ENCODE measurements at places on chromosomes 3 and 15. TPM values are rescaled to one million over a fixed set of nuclear protein-coding genes. Genes with fewer than 3 reads are reported as not detected.

GRCh38 chr3:188287339-188287738 is 133.4 kb downstream of the LPP start:
- DNase-seq = no peak

DNA sequence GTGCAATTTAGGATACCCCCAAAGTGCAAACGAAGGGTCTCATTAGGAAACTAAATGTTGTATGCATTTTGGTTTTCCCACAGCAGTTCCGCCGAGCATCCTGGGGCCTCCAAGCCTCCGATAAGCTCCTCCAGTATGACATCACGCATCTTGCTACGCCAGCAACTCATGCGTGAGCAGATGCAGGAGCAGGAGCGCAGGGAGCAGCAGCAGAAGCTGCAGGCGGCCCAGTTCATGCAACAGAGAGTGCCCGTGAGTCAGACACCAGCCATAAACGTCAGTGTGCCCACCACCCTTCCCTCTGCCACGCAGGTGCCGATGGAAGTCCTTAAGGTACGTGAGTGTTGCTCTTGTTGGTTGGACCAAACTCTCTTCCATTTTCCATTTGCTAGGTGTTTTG is 120.5 kb upstream of the SAMMSON start:
- no peak for DNase-seq

The PLA2G4E gene
- 0.44 TPM for total RNA-seq

DNA sequence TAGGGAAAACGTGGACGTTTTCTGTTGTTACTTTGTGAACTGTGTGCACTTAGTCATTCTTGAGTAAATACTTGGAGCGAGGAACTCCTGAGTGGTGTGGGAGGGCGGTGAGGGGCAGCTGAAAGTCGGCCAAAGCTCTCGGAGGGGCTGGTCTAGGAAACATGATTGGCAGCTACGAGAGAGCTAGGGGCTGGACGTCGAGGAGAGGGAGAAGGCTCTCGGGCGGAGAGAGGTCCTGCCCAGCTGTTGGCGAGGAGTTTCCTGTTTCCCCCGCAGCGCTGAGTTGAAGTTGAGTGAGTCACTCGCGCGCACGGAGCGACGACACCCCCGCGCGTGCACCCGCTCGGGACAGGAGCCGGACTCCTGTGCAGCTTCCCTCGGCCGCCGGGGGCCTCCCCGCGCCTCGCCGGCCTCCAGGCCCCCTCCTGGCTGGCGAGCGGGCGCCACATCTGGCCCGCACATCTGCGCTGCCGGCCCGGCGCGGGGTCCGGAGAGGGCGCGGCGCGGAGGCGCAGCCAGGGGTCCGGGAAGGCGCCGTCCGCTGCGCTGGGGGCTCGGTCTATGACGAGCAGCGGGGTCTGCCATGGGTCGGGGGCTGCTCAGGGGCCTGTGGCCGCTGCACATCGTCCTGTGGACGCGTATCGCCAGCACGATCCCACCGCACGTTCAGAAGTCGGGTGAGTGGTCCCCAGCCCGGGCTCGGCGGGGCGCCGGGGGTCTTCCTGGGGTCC is at the start of gene TGFBR2:
TGFBR2 (plus strand) TSS at position 301 of the 731 bp plus-strand sequence; CDS start at position 584, 283 bp downstream.
- DNase-seq = peak; percentile 66

The LRRIQ4 gene
- total RNA-seq = 0.74 TPM

- DNase-seq = no peak
These were observed 232.1 kb downstream of the CTNNB1 start for GRCh38 chr3:41431386-41431785.

The P2RY13 gene
- total RNA-seq = 1.3 TPM

- DNase-seq = no peak
These were observed 177.6 kb downstream of the GHSR start for GRCh38 chr3:172270557-172271166.

The RCCD1 gene
- 16.6 TPM for total RNA-seq

The EEF1AKMT4 gene
- total RNA-seq = not detected

- peak; percentile 13 for DNase-seq
These were observed 277.4 kb downstream of the ROBO1 start for GRCh38 chr3:79490165-79491028.

GRCh38 chr15:59299929-59300617 is 72.6 kb downstream of the MYO1E start:
- no peak for DNase-seq

DNA sequence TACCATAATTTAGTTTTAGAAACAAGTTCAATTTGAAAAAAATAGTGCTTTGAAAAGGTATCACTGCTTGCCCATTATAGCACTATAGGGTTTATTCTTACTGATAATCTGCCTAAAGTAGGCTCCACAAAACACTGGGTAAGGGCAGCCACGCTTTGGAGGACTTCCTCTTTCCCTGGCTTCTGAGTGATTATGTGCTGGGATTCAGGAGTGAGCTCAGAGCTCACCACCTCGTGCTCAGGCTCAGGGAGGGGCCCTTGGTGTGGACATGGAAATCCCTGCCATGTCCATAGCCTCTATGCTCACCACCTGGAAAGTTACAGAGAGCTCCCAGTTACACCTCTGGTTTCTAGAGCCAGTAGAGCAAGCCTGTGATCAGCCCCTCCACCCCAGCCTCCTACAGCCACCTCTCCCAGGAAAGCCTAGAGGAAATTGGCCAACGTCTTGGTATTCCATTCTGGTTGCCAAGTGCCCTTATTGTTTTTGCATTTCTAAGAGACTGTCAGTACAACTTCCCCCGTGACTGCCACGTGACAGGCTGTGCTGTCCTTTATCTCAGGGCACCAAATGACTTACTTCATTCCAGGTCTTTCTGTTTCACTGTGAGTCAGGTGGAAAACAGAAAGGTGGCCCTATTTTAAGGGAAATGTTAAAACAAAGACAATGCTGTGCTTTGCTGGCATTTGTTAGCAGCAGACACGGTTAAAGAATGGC is 316.0 kb downstream of the RORA start:
- DNase-seq = no peak

The DAZL gene
- total RNA-seq = not detected

GRCh38 chr3:147419781-147420224 is 10.6 kb downstream of the ZIC1 start:
- no peak for DNase-seq

Data from dorsolateral prefrontal cortex (tissue), 122 donors.